Right cardiac atrium (tissue), 5 donors: ENCODE measurements at places on chromosomes 2 and 18. TPM values are rescaled to one million over a fixed set of nuclear protein-coding genes. Genes with fewer than 3 reads are reported as not detected.

SERPINB13 gene
- total RNA-seq = not detected

NR4A2 gene
- total RNA-seq = 14.5 TPM

EPB41L5 gene
- total RNA-seq = 14.2 TPM

RNF125 gene
- total RNA-seq = 2.1 TPM

RAX gene
- not detected for total RNA-seq

LRP2 gene
- 0.33 TPM for total RNA-seq

SERPINB2 gene
- total RNA-seq = not detected

SOX11 gene
- 0.22 TPM for total RNA-seq

SERPINB12 gene
- not detected for total RNA-seq

PRSS56 gene
- total RNA-seq = not detected

FBXO41 gene
- 2.2 TPM for total RNA-seq
